ENCODE measurements at places on chromosomes 12 and 14. TPM values are rescaled to one million over a fixed set of nuclear protein-coding genes. Genes with fewer than 3 reads are reported as not detected.

GRCh38 chr14:68908803-68909202 is 70.3 kb downstream of the ACTN1 start:
- no peak for DNase-seq
- peaks cover 58% of the 10 kb centered on the region for H3K36me3 ChIP-seq
- H3K4me3 ChIP-seq: no peak overlapping the region
- H3K4me1 ChIP-seq: no peaks in the 10 kb centered on the region

GRCh38 chr12:90303771-90304170 is 595.1 kb upstream of the ATP2B1 start:
- H3K36me3 ChIP-seq: no peaks in the 10 kb centered on the region
- H3K4me3 ChIP-seq: no peak overlapping the region
- H3K27ac ChIP-seq: no peak overlapping the region
- no peaks in the 10 kb centered on the region for H3K4me1 ChIP-seq

DNA sequence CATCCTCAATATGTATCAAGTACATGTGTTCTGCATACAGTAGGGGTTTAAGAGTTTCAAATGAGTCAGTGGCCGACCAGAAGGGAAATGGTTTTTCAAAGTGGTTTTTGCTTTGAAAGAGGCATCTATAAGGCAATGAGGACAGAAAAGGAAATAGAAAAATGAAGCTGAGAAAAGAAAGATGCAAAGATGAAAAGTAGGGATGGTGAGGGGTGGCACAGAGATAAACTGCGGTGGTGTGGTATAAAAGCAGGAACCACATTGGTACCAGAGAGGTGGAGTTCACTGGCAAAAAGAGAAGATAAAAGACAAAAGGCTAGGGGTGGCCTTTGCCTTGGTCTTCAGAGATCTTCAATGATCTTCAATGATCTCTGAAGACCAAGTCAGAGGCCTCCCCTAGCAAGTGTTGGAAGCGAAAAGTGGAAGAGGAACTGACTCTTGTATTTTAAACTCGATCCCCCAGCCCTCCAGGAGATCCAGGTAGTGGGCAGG is 144.0 kb upstream of the KRR1 start:
- no peak overlapping the region for H3K4me3 ChIP-seq
- H3K27ac ChIP-seq: no peak overlapping the region
- H3K27me3 ChIP-seq: no peaks in the 10 kb centered on the region
- DNase-seq: no peak
- H3K36me3 ChIP-seq: no peaks in the 10 kb centered on the region

GRCh38 chr12:21912318-21912717 is 28.9 kb downstream of the ABCC9 start:
- H3K4me3 ChIP-seq: no peak overlapping the region
- DNase-seq: no peak
- H3K36me3 ChIP-seq: no peaks in the 10 kb centered on the region
- no peak overlapping the region for H3K27ac ChIP-seq
- no peaks in the 10 kb centered on the region for H3K4me1 ChIP-seq
- no peaks in the 10 kb centered on the region for H3K27me3 ChIP-seq

GRCh38 chr14:68941820-68942219 is 37.3 kb downstream of the ACTN1 start:
- no peaks in the 10 kb centered on the region for H3K27me3 ChIP-seq
- peak; percentile 82 for DNase-seq
- H3K4me1 ChIP-seq: peaks cover 43% of the 10 kb centered on the region
- no peaks in the 10 kb centered on the region for H3K36me3 ChIP-seq
- no peak overlapping the region for H3K4me3 ChIP-seq

DNA sequence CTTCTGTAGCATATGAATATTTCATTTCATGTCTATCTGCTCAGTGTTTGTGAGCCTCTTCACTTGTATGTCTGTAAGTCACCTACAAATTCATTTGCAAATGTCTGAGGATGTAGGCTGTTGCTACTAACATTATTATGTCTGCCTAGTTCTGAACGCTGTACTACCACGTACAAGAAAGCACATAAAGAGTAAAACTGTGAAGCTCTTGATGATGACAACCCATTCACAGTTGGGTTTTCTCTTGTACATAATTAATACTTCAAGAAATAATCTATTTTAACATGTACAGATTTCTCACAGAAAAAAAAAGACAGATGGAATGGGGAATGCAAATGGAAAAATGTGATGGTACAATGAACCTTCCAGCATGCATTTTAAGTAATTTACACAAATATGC is 64.3 kb upstream of the CPNE8 start:
- DNase-seq: no peak
- H3K27ac ChIP-seq: no peak overlapping the region
- H3K4me1 ChIP-seq: no peaks in the 10 kb centered on the region
- H3K4me3 ChIP-seq: no peak overlapping the region

DNA sequence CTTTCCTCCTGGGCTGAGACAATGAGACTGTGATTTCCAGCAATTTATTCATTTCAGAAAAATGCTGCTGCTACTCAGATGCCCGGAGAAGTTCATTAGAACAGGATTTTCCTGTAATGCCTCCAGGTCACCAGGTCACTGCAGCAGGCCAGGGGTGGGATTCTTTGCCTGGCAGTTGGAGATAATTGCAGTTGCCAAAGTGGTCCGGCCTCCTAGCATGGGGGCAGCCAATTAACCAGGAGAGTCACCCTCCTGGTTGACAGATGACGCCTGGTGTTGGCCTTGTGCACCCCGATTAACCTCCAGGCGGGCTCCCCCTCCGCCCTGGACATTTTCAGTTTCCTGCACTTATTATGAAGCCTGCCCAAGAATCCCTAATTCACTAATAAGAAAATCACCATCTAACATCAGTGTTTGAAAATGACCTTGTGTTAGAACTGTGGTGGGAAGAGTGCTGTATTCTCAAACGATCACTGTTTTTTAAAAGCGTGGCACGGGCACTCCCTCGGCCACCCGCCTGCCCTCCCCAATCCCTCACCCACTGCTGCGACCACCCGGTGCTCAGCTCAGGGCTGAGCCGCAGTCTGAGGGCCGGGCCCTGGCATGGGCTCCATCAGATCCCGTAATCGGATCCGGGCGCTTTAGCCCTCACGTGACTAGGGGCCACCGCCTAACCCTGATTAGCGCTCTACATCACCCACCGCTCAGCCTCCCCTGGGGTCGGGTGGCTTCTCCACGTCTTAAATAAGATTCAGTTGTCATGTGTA is 12.9 kb downstream of the RIMBP2 start:
- peaks cover 1% of the 10 kb centered on the region for H3K4me1 ChIP-seq
- no peak overlapping the region for H3K4me3 ChIP-seq

Gene KCNH5
- 0.50 TPM for total RNA-seq
